ENCODE measurements at places on chromosomes 7 and 10.

GRCh38 chr10:87973635-87974034 lies 110.2 kb downstream of the PTEN start:
- DNase-seq, result no peak

- no peak for DNase-seq
These were observed 428.0 kb upstream of the TPK1 start for GRCh38 chr7:145263886-145264285.

DNA sequence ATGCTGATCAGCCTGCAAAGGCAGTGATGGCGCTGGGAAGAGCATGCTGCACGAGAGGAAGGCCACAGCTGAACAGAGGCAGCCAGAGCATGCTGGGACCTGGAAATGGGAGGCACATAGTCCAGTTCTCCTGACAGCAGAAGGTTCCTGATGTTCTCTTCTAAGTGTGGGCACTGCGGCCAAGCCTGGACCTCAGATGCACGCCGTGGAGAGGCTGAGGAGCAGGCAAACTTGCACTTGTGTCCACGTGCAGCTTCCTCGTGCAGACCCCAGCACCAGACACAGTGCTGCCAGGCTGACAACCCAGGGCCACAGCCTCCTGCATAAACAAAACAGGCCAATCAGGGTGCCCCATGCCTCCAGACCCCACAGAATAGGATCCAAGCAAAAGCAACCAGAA lies 93.5 kb upstream of the LANCL2 start:
- no peak for DNase-seq

GRCh38 chr10:32461203-32461602 lies 15.3 kb downstream of the CCDC7 start:
- no peak for DNase-seq

DNA sequence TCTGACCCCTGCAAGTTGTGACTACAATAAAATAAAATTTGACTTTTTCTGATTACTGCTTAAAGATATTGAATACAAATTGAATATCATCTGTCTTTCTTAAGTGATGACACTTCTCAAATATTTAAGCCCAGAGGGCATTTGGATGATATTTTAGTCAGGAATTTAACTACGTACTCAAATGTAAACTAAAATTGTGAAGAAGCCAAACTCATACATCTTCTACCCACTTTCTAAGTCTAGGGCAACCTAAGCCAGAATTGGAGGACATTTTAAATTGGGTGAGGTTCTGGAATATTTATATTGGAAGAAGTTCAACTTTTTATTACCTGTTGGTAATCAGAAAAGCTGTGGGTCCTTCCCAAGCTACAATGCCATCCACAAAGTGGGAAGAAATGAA lies 149.1 kb upstream of the WDR11 start:
- DNase-seq, result no peak

Measured in stimulated activated CD8-positive, alpha-beta memory T cell treated with anti-CD3 and anti-CD28 coated beads, Interleukin-15, amount 100 ng/mL, for 48 hours (primary cell).